CD4-positive, alpha-beta T cell treated with Interleukin-21 for 1 hour (primary cell): ENCODE measurements at places on chromosomes 7 and 10.
A peak's percentile ranks its signal among the peaks of the same experiment; 100 is the strongest.

- peak; percentile 68 for DNase-seq
Observed at GRCh38 chr10:119270762-119271366, 63.5 kb downstream of the GRK5 start.

- peak; percentile 38 for DNase-seq
Observed at GRCh38 chr10:95445837-95446486, 115.2 kb downstream of the SORBS1 start.

- no peak for DNase-seq
Observed at GRCh38 chr10:118394301-118395200, 52.4 kb upstream of the FAM204A start.

DNA sequence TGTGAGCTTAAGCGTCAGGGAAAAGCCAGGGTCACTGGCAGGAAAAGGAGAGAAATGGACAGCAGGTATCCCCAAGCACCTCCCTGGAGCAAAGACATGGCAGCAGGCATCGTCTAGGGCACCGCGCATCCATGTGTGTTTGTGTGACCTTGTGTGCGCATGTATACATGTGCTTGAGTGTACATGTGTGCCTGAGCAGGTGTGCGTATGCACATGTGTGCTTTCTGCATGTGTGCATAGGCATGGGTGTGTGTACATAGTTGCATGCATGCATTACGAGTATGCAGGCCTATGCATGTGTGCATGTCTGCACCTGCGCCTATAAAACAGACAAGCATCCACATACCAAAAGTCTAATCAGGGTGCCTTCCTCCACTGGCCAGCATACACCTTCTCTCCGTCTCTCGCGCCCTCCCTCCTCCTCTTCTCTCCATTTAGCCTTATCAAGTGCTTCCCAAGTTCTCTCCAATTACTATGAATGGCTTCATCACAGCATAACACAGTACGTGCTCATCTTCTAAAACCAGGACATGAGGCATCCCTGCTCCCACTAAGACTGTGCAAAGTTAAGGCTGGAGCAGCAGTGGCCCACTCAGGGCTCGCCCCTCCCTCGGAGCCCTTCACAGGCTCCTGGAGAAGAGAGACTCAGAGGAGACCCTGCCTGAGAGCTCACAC is 30.6 kb downstream of the RASGEF1A start:
- DNase-seq, result no peak

GRCh38 chr7:135100856-135101255 is 47.0 kb upstream of the TMEM140 start:
- no peak for DNase-seq

- no peak for DNase-seq
Observed at GRCh38 chr10:48797830-48798229, 113.2 kb downstream of the WDFY4 start.

- no peak for DNase-seq
Observed at GRCh38 chr7:99257065-99257464, 15.6 kb upstream of the MYH16 start.

- DNase-seq, result no peak
Observed at GRCh38 chr7:65287023-65287422, 86.6 kb upstream of the ZNF92 start.

GRCh38 chr7:50869108-50869725 is 86.5 kb upstream of the GRB10 start:
- DNase-seq, result no peak

- DNase-seq, result no peak
Observed at GRCh38 chr10:126929391-126929790, 24.2 kb downstream of the DOCK1 start.

GRCh38 chr7:30430276-30430675 is 48.3 kb downstream of the NOD1 start:
- DNase-seq, result no peak

GRCh38 chr10:32411797-32412498 is 34.0 kb upstream of the CCDC7 start:
- no peak for DNase-seq
